ENCODE measurements at places on chromosomes 13 and 19.

- no peak for DNase-seq
Measured at GRCh38 chr13:45196622-45197021, 4.2 kb downstream of the KCTD4 start.

DNA sequence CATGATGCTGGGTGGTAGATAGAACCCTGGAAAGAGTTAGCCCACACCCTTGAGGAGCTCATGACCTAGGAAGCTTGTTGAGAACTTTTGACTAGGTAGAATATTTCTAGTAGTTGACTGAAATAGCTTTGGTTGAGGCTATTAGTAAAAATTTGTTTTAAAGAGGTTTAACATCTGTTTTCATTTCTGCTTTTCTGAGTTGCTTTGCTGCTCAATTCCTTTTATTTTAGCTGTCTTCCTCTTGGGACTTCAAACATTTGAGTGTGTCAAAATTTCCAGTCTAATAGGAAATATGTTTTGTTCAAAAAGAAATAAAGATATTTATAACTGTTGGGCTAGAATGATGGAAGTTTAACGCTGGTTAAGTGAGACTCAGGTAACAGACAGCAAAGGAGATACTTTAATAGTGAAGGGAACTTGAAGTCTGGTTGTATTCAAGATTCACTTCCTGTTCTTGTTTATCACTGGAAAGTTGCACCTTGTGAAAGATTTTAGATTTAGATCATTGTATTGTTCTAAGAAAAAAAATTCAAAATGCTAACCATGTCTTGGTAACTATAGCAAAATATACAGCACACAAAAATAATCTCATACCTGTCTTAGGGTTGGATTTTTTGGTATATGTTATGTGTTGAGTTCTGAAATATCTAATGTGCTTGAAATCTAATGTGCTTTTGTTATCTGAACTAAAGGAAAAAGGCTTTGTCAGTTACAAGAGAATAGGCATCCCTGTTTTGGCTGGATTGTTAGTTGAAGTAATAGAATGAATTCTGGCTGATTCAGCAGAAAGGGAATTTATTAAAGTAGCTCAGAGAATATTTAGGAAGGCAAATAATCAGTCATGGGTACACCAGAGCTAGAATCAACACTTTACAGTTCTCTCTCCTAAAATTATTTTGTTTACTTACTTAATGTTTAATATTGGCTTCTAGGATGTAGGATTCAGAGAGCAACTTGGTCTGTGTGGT, 24.4 kb upstream of the GPR18 start:
- DNase-seq, result no peak

DNA sequence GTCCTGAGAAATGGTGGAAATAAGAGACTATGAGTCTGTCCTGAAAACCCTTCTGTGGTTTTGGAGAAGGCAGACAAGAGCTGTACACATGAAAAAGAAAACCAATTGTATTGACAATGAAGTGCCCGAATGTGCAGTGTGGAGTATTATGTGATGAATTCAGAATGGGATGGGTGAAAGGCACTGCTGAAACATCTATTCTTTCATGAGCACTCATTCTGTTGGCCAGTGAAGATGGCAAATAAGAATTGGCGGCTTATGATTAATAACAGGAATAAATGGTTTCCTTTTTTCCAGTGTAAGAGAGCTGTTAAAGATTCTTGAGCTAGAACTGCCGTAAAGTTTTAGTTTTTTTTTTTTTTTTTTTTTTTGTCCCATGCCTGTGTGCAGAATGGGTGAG, 5.7 kb downstream of the POLR1D start:
- DNase-seq, result no peak

GRCh38 chr13:102038787-102039186, 363.1 kb downstream of the FGF14 start:
- DNase-seq, result no peak

- DNase-seq, result no peak
Measured at GRCh38 chr19:48784527-48784926, 26.3 kb downstream of the BCAT2 start.

- no peak for DNase-seq
Measured at GRCh38 chr13:82115391-82115790, 1766.9 kb downstream of the SLITRK1 start.

DNA sequence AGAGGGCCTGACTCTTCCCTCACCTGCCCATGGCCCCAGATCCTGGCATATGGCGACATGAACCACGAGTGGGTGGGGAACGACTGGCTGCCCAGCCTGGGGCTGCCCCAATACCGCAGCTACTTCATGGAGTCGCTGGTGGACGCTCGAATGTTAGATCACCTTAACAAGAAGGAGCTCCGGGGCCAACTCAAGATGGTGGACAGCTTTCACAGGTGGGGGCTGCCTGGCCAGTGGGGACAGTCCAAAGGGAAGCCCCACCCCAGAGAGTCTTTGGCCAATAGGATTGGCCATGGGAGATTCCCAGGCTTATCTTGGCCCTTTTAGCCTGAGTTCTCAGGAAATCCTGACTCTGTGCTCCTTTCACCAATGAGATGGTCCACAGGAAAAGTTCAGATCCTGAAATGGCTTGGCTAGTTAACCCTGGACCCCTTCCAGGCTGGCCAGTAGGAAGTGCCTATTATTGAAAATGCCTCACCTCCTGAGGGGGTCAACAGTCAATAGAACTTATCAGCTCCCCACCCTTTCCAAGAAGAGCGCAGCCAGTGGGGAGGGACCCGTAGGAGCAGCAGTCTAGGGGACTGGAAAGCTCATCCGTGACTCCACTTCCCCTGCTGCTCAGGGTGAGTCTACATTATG, 7.0 kb downstream of the HRC start:
- no peak for DNase-seq

DNA sequence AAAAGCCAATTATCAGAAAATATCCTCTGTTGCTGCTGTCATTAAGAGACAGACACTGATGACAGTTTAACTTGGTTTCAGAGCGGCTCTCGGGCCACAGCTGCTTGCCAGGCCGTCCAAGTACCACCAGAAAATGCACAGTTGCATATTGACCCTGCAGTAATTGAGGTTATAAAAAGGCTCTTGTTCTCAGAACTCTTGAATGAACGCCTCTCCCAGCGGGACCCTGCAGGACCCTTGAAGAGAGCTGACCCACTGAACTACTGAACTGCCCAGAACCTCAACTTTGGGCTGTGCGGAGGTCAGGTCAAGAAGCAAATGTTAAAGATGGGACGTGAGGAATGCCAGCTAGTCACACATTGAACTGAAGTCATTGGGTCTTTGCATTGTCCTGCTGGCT, 1559.0 kb upstream of the SLC10A2 start:
- DNase-seq, result no peak

DNA sequence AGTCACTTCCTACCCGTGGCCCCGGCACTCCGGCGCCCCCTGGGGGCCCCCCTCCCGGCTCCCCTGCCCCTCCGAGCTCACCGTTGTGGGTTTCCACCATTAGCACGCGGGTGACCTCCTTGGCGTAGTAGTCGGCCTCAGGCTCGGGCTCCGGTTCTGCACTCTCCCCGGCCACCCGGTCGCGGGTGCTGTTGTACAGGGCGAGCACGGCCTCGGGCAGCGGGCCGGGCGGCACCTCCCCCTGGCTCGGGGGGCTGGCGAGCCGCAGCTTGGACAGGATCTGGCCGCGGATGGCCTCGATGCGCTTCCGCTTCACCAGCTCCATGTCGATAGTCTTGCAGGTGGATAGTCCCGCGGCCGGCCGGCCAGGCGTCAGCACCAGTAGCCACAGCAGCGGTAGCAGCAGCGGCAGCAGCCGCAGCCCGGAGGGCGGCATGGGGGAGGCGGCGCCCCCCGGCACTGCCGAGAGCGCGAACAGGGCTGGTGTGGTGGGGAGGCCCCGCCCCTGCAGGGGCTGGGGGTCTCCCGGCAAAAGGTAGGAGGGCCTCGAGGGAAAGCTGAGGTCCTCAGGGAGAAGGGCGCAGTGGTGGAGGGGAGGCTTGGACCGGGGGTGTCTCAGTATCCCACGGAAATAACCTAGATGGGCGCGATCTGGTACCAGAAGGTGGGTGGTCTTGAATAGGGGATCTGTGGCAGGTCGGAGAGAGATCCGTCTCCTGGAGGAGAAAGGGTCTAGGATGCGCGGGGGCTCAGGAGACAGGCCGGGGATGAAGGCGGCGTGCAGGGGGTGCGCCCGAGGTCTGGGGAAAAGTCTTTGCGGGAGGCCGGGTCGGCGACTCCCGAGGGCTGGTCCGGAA, 885 bp downstream of the TGFB1 start:
- DNase-seq, result peak; percentile 56

DNA sequence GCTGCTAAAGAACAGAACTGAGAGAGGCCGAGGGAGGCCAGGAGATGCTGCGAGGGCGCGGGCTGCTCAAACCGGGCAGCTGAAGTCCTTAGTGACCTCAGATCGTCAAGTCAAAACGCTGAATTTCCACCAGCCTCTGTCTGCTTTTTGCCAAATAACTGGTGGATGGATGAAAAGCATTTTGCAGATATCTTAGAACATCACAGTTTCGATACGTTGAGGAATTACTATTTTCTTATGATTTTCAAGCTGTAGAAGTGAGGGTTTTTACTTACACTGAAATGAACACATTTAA, 2.0 kb downstream of the GPC6 start:
- no peak for DNase-seq

- no peak for DNase-seq
Measured at GRCh38 chr13:27370305-27370872, 54.0 kb upstream of the GTF3A start.

DNA sequence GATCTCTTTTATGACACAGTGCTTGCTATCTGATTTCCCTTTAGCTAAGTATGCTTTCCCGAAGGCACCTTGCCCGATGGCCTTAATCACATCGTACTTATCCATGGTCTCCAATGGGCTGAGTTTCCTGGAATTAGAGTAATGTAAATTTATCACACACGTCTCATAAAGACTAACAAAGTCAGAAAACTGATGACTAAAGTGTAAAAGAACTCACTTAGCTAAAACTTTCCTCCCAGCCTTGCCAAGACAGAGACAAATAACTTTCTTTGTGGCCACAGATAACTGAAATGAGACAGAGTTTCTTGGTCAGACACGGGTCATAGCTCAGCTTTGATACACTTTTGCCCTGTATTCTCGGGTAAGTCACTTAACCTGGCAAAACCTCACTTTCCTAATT, 1.5 kb downstream of the NEK5 start:
- no peak for DNase-seq

DNA sequence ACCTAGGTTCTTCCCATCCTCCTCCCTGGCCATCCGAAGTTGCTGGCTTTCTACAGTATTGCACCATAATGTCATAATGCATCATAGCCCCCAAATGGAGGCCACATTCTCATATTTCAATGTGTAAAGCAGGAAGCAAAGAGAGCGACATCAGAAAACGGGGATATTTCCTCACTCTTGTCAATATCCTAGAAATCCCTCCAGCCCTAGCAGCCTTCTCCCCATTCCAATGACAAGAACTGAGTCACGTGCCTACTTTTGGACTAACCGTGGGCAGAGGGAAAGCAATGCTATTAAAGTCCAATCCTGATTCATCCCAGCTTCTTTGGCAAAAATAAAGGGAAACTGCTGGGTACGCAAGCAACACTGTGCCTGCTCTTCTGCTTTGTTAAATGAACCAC, 4.3 kb upstream of the RAP2A start:
- no peak for DNase-seq

DNA sequence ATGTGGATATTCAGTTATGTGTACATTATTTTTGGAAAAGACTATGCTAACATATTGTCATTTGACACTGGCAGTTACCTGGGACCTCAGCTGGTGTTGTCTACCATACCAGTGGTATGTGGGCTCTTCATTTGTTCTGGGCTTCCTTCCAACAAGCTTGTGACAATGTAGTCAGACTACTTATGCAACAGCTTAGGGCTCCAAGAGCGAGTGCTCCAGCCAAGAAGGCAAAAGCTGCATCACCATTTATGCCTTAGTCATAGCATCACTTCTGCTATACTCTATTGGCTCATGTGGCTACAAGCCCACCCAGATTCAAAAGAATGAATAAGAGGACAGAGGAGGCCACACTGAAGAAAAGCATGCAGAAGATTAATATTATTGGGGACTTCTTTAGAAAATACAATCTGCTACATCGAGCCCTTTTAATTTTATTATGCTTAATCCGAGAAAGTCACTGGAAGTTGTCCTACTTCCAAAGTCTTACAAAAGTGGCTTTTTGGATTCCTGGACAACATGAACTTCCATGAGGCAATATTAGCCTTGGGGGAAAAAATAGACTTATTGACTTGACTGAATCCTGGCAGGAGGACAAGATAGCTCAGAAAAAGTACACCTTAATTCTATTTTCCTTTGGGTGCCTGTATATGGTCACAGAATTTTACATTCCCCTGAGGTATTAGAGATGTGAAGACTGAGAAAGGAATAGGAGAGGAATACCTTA, 529.4 kb upstream of the HTR2A start:
- no peak for DNase-seq

DNA sequence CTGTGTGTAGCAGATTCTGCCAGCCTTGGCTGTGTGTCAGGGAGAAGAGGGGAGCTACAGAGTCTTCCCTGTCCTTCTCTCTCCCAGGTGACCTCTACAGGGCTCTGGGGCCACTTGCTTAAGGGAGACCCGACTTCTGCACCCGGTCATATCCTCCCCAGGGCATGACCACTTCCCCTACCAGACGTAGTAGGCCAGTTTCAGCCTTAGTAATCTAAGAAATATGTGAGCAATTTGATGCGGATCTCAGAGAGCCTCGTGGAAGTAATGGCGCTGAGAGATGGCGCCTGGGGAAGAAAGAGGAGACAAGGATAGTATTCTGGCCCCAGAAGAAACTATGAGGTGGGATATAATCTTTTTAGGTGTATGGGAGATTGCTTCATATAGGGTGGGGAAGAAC, 41.9 kb downstream of the NFIX start:
- no peak for DNase-seq

DNA sequence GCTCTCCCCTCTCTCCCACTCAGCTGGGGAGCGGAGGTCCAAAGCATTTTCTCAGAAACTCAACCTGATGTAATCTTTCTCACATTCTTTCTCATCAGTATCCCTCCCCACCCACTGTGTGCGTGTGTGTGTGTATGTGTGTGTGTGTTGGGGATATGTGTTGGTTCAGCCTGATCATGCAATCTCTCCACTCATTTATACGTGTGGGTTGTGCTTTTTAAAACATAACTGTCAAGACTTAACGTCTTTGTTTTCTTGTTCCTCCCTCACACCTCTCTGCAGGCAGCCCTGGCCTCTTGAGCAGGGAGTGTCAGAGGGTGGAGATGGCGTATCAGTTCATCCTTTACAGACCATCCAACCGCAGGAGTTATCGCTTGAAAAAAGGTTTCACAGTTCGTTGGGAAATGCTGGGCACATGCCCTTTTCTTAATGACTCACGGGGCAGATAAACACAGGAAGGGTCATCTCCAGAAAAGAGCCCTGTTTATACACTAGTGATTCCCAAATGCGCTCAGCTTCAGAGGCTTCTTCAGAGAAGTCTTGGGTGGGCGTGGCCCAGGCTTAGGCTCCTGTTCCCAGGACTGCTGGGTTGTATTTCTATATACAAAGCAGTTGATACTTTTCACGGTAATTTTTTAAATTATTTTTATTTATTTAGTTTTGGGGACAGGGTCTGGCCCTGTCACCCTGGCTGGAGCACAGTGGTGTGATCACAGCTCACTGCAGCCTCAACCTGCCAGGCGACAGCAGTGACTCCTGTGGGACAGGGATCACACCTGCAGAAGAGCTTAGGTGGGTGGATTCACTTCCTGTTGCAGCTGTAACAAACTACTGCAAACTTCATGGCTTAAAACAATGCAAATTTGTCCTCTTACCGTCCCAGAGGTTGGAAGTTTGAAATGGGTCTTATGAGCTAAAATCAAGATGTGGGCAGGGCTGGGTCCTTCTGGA, 60.3 kb downstream of the CCDC70 start:
- DNase-seq, result no peak

Measured in stimulated activated CD4-positive, alpha-beta T cell treated with anti-CD3 and anti-CD28 coated beads, Interleukin-12 subunit alpha, Interleukin-12 subunit beta, amount 100 ng/mL, for 48 hours (primary cell).